CD14-positive monocyte (primary cell): ENCODE measurements at places on chromosomes 1 and 21.

DNA sequence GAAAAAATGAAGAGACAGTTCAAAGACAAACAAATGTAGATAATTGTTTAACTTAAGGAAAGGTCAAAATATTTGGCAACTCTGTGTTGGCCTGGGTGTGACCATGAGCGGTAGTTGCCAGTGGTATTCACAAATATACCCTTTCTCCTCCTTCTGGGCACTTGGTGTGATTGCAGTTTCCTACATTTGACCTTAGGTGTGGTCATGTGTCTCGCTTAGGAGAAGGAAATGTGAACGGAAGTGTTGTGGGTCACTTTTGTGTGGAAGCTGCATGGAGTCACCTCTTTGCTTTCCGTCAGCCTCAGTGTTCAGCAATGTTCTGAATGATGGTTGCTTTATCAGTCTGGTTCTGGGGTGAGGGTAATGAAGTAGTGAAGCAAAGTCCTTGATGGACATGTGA lies 3.4 kb upstream of the PCSK9 start:
- DNase-seq: peak; percentile 25

DNA sequence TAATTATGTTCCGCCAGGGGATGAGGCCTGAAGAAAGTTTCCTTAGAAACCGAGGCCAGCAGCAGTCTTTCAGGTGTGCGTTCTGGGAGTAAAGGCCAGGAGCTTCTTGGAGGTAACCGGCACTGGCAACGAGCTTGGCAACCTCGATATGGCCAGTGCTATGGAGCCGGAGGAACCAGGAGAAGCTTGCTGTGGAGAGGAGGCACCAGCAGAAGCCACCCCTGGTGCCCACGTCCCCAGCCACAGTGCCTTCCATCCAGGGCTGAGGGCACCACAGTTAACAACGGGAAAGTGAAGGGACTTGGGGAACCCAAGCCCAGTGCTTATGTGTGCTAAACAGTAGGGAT lies 41.5 kb upstream of the LIN9 start:
- DNase-seq: no peak

- DNase-seq: no peak
Measured at GRCh38 chr1:245874942-245875580, 632.0 kb downstream of the SMYD3 start.

- DNase-seq: peak; percentile 20
Measured at GRCh38 chr1:181018901-181019681, 3.6 kb downstream of the STX6 start.

DNA sequence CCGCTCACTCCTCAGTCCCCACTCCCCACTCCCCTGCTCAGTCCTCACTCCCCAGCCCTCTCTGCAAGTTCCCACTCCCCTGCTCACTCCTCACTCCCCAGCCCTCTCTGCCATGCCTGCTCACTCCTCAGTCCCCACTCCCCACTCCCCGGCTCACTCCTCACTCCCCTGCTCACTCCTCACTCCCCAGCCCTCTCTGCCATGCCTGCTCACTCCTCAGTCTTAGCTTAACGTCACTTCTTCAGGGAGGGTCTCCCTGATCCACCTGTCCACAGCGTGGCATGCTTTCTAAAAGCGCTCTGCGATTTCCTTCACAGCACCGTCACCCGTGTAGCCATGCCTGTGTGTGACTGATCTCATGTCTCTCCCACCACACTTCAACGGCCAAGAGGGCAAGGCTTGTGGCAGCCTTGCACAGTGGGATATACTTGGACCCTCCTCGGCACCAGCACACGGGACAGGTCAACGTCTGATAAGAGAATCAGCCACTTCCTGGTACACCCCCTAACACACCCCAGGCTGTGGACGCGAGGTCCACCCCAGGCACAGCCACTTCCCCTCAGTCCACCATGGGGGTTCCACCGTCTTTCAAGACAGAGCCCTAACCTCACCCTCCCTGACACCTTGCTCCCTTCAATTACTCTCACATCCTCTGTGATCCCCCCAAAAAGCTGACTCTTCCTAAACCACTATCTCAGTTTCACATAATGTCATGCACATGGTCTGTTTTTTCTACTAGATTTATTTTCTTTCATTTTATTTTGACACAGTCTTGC lies 14.0 kb downstream of the PRDM15 start:
- no peak for DNase-seq

DNA sequence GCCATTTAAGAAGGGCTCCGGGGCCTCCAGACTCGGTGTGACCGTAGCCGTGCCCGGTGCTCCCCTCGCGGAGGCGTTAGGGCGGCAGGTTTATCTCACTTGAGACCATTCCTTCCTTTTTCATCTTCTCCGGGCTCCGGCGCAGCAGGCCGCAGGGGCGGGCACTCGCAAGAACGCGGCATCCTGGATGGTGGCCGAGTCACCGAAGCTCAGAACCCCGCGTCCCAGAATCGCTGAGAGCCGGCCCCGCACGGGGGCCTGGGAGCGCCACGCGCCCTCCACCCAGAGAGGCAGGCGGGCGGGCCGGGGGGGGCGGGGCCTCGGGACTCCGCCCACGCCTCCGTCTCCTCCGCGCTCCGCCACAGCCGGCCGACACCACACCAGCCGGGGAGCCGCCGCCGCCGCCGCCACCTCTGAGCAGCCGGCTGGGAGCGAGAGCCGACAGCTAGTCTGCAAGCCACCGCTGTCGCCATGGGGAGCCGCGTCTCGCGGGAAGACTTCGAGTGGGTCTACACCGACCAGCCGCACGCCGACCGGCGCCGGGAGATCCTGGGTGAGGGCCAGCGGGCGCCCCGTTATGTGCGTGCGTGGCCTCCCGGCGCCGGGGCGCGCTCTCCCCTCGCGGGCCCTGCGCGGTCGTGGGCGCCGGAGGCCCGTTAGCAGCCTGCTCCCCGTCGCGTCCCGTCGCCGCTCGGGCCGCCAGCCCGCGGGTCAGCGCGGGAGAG lies at the start of gene DEGS1:
Gene DEGS1 (plus strand): TSS at position 375 of the 725 bp plus-strand sequence. CDS start 97 bp downstream, at position 472.
- DNase-seq: peak; percentile 77

GRCh38 chr1:11453742-11454491 lies 25.0 kb upstream of the DISP3 start:
- DNase-seq: no peak

DNA sequence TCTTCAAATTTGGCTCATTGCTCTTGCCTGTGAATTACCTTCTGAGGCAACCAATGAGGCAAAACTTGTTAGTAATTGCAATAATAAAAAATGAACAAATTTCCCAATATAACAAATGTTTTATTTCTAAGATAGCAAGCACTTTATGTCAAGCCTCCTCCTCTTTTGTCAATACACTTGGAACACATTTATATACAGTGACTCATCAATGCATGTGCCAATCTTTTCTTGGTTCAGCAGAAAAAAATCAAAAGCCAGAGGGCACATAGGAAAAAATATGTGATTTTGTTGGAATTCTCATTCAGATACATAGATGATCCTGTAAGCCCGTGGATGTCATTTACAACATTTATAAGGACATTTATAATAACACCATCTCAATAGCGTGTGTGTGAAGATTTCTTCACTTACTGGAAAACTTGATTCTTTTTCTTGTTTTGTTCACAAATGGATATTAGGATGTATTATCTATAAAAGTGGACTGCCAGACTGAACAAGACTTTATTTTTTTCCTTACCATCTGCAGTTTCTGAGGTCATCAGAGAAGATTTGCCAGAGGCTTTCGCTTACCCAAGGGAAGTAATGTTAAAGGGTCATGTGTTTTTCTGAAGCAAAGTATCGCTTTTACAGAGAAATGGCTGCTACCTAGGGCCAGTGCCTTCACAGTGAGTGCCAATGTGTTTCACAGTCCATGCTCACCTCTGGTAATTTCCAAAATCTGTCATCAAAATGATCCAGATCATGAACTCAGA lies 645.7 kb upstream of the PTBP2 start:
- no peak for DNase-seq

- DNase-seq: no peak
Measured at GRCh38 chr1:170221031-170221430, 75.3 kb downstream of the NTMT2 start.

DNA sequence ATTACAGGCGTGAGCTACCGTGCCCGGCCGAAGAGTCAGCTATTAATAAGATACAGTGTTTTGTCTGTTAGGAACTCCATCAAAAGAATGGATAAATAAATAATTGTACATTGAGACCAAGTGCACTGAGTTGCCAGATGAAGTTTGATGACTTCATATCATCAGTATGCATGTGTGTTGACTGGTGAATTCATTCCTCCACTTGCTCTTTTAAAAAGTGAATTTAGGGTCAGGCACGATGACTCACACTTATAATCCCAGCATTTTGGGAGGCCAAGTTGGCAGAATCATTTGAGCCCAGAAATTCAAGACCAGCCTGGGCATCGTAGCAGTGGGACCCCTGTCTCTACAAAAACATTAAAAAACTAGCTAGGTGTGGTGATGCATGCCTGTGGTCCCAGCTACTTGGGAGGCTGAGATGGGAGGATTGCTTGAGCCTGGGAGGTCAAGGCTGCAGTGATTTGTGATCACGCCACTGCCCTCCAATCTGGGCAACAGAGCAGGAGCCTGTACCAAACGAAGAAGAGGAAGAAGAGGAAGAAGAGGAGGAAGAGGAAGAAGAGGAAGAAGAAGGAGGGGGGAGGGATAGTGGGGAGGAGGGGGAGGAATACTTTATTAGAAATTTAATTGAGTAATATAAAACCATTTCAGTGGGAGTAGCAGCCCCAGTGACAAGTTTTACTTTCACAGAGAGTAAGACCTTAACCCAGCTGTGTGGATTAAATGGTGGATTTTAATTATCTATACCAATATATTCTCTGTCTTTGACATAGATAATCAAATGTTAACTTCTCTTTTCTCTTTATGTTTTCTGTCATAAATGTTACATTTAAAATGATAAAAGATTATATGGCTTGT lies 74.9 kb downstream of the CCDC18 start:
- no peak for DNase-seq

GRCh38 chr1:205922806-205923205 lies 20.4 kb downstream of the SLC26A9 start:
- no peak for DNase-seq

GRCh38 chr1:28156821-28157220 lies 19.7 kb downstream of the PTAFR start:
- peak; percentile 78 for DNase-seq

- DNase-seq: peak; percentile 44
Measured at GRCh38 chr1:198939956-198940355, 301.1 kb downstream of the PTPRC start.

- no peak for DNase-seq
Measured at GRCh38 chr1:12595757-12596006, 22.3 kb downstream of the DHRS3 start.

DNA sequence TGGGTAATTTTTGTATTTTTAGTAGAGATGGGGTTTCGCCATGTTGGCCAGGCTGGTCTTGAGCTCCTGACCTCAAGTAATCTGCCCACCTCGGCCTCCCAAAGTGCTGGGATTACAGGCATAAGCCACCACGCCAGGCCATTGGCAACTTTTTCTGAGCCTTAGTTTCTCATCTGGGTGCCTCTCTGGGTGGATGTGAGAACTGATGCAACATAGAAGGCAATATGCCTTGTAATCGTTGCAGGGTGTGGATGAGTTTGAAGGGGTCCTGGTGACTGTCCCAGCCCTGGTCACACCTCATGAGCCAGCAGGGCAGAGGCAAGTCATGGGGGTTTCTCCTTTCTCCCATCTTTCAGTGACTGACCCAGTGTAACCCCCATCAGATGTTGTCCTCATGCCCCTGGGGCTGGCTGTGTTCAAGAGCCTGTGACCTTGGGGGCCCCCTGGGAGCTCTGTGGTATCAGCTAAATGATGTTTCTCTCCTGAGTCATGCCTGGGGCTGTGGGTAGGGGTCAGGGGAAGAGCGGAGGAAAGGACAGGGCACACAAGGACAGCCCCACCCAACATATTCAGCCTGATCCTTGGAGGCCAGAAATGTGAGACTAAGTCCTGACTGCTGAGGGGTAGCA lies 3.6 kb downstream of the COL9A2 start:
- peak; percentile 30 for DNase-seq

DNA sequence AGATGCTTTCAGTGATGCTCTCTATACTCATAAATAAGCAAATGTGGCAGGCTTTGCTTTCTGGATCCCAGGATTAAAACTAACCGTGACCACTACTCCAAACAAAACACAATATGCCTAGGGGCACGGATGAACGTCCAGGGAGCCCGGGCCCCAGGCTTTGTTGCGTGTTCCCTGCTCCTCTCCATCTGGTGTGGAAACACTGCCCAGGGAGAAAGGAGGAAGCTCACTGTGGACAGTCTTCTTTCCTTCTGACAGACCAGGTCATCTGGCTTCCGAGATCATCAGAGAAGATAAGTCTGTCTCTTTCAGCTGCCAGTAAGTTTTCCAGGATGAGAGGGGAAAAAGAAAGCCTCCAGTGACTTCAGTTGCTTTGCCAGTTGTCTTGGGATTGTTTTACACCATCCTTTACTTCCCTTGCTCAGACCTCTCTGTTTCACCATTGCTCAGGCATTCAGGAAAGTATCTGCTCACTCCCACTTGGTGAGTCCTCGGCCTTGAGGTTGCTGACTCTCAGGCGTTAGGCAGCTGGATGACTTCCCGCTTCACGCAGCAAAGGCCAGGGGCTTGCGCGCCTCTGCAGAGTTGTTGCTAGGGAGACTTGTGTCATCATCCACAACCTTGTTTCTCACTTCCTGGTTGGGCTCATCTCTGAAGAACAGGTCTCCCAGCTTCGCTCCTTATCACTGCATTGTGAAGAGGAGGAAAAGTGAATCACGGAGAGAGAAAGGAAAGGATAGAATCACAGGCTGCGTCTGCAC lies 20.6 kb upstream of the PGD start:
- peak; percentile 82 for DNase-seq

GRCh38 chr1:203206129-203206687 lies 19.7 kb upstream of the CHI3L1 start:
- DNase-seq: no peak

DNA sequence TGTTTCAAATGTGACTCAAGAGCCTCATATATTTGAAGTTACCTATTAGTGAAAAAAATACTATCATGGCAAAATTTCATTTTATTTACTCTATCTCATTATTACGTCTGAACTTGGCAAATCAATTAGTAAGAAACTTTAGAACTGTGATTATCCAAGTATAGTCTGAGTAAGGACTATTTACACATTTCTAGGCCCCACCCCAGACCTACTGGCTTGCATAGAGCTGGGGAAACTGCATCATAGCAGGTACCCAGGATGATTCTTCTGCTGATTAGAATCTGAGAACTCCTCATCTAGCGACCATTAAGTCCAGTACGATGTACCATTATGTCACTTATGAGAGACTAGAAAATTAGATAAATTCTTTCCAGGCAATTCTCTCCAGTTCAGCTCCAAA lies 20.1 kb downstream of the MCOLN3 start:
- DNase-seq: no peak

DNA sequence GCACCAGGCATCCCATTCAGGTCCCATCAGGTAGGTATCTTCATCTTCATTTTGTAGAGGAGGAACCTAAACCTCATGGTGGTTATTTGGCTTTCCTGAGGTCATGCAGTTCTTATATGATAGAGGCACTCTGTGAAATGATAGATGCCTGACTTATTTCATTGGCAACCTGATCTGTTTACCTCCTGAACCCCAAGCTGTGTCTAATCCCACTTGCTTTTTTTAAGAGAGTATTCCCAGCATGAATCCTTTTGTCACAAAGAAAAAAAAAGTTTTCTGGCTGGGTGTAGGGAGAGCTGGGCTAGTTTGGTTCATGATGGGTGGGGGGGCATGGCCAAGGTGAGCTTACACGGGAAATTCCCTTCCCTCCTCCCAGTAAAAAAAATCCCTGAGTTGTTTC lies 154.2 kb downstream of the TENT5C start:
- no peak for DNase-seq

GRCh38 chr1:73910466-73910865 lies 287.5 kb downstream of the LRRIQ3 start:
- no peak for DNase-seq

GRCh38 chr1:228457017-228457395 lies 30.2 kb upstream of the RNF187 start:
- no peak for DNase-seq
